ENCODE measurements at places on chromosomes 2 and 18.

DNA sequence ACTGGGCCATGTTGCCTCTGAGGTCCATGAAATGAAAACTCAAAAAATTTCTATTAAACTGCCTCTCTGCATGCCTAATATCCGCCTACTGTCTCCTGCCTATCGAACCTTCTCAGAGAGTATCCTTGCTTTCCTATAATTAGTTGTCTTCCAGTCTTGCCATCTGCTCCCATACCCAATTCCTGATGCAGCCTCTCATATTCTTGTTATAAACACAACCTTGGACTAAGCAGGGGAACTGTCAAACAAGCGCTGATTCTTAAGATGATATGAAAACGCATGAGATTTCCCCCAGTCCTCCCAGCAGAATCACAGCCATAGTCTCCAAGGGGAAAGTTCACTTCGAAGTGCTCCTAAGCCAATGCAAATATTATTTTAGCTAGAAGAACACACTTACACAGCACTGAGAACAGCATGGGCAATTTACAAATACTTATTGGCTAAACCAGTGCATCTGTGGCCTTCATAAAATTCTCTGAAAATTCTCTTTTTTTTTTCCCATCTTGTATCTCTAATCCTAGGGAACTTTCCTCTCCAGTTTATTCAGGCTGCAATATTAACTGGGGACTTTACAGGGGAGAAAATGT, 471.6 kb downstream of the MBD2 start:
- DNase-seq: no peak

GRCh38 chr2:197152451-197153228, 157.9 kb downstream of the ANKRD44 start:
- no peak for DNase-seq

DNA sequence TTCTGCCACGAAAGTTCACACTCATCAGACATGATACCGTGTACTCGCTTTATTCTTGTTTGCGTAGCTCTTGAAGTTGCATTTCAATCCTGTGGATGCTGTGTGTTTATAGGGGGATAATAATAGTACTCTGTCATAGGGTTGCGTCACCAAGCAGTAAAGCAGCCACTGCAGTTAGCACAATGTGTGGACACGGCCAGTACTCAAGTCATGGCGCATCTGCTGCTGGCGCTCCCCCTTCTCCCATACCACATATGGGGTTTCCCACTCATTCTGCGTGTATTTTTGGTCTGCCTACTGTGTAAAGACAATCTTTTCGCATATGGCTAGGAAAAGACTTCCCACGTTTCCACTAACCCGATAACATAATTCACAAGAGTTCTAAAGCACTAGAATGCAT, 2.1 kb upstream of the ZBTB14 start:
- no peak for DNase-seq

DNA sequence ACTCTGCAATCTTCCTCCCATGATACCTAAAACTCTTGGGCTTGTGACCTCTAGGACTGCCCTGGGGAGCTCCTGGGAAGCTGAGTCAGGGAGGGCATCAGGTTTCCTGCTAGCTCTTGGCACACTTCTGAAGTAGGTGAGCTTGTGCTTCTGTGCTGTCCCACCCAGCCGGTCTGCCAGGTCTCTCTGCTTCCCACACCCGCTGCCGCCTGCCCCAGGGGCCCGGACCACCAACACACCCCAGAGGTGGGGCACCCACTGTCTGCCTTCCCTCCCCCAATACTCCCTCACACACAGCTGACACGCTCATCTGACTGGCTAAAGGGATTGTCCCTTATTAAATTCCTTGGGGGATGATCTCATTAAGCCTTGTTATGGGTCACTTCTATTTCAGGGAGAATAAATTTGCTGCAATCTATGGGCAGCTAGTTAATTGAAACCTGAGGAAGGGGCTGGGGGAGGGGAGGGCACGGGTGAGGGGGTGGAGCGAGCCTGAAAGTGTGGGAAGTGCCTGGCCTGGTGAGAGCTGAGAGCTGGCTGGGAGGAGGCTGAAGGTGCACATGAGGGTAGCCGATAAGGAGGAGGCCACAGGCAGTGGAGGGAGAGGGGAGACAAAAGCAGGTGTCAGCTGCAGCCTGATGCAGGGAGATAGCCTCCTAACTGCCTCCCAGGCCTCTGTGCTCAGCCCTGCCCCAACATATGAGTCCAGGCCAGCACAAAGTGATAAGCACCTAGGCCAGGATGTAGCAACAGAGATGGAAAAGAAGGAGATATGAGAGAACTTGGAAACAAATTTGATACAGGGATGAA, 48.8 kb downstream of the HAUS1 start:
- no peak for DNase-seq

DNA sequence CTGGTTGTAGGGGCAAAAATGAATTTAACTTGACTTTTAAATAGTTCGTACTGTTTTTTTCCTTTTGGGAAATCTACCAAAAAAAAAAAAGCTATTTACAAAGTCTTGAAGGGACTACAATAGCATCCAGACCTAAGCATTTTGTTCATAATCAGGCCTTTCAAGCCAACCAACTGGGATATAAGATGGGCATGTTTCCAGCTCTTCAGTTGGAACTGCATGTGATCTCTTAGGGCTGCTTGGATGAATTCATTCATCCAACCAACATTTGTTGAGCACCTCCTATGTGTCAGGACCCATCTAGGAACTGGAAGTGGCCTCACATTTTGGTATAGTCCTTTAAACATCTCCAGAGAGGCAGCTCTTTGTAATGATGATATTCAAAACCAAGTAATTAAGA, 98.6 kb downstream of the AAK1 start:
- DNase-seq: no peak

GRCh38 chr18:50749421-50749820, 70.4 kb downstream of the MRO start:
- no peak for DNase-seq

GRCh38 chr18:74916773-74917393, 292.1 kb downstream of the PTGR3 start:
- no peak for DNase-seq

DNA sequence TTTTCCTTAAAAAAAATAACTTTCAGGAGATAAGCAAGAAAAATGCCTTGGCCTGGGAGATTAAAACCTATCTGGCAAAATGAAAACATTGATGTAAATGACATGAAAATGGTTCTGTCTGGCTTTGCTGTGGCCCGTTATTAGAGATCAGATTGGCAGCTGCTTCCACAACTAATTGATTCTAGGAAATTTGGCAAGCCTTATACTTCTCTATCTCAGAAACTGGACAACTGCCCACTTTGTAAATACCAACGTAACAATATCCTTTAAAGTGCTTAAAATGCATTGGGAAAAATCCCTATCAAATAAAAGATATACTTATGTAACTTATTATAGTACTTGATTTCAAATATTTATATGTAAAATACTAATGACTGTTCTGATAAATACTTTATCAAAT, 14.2 kb upstream of the SKA1 start:
- DNase-seq: no peak

DNA sequence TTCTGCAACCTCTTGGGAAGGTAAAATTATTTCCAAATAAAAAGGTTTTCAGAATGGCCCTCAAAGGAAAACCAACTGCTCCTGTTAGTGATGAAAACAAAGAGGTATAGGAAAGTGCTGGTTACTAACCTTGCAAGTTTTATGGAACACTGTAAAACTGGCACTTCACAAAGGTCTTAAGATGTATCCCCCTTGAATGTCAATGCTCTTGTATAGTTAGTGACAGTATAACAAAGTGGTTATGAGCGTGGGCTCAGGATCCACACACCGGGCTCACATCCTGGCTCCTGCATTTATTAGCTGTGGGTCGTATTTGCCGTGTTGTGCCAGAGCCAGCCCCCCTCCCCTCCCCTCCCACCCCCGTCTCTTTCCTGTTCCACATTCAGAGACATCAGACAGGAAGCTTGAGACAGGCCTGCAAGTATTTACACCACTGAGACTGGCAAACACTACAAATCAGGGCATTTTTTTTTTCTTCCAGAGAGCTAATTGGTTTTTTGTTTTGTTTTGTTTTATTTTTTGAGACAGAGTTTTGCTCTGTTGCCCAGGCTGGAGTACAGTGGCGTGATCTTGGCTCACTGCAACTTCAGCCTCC, 9.2 kb upstream of the DNPEP start:
- no peak for DNase-seq

DNA sequence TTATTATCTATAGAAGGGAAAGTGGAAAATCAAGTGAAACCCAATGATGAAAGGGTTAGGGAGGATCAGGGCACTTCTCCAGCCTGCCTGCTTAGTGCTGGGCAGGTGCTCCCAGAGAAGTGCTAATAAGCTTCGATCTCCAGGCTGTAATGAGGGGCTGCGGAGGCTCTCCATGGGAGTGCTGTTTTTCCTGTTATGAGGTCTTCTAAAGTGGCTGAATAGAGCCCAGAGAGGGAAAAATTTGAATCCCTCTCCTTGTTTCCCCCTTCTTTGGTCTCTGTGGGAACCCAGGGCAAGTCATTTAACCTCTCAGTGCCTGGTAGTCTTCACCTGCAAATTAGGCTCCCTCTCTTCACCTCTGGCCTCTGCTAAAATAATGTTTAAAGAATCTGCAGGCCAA, 351.7 kb upstream of the DCC start:
- DNase-seq: no peak

GRCh38 chr2:239444626-239445577, 44.1 kb upstream of the HDAC4 start:
- no peak for DNase-seq

- no peak for DNase-seq
Measured at GRCh38 chr18:76486574-76486973, 8.5 kb downstream of the ZNF516 start.

- DNase-seq: no peak
Measured at GRCh38 chr2:26875065-26875634, 27.2 kb downstream of the DPYSL5 start.

DNA sequence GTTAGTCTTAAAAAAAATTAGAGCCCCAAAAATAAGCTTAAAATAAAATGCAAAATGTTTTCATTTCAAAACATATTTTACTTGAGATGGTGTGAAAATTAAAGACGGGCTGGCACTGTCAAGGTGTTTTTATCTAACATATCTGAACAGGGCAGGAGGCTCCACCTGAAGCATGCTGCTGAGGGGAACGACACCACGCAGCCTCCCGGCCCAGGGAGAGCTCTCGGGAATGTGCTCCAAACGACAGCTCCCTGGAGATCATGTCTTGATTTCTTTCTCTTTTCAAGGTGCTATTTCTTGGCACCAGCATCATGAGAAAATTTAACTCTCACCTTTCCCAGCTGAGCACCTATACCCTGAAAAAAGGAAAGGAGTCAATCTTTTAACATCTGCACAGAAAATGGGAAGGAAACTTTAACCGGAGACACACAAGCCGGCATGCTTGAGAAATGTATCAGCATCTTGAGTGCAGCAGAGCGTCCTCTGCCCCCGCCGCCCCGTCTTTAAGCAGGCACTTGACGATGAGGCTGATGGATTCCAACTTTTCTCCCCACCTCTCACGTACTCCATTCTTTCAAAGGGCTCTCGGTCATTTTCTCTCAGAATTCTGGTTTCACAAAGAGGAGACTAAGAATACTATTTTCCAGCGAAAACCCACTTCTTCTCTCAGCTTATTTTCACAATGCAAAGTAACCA, 56.6 kb downstream of the EIPR1 start:
- no peak for DNase-seq

DNA sequence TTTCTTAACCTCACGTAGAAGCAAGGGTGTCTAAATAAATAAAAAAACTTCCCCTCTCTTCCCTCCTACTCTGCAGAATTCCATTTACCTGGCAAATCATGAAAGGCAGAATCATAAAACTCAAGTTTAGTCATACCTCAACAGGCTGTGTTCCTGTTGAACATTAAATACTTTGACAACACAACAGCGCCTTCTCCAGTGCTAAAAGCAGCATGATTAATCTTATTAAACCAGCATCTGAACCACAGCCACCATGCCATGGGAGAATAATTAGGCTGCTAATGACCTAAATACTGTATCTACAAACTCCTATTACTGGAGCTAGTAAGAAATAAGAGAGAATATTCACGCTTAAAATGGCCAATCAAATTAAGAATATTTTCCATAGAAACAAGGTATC, 68.1 kb downstream of the CDH2 start:
- DNase-seq: no peak

GRCh38 chr18:41879256-41879655, 75.8 kb upstream of the PIK3C3 start:
- no peak for DNase-seq

GRCh38 chr2:140797718-140798117, 1333.1 kb downstream of the LRP1B start:
- no peak for DNase-seq

DNA sequence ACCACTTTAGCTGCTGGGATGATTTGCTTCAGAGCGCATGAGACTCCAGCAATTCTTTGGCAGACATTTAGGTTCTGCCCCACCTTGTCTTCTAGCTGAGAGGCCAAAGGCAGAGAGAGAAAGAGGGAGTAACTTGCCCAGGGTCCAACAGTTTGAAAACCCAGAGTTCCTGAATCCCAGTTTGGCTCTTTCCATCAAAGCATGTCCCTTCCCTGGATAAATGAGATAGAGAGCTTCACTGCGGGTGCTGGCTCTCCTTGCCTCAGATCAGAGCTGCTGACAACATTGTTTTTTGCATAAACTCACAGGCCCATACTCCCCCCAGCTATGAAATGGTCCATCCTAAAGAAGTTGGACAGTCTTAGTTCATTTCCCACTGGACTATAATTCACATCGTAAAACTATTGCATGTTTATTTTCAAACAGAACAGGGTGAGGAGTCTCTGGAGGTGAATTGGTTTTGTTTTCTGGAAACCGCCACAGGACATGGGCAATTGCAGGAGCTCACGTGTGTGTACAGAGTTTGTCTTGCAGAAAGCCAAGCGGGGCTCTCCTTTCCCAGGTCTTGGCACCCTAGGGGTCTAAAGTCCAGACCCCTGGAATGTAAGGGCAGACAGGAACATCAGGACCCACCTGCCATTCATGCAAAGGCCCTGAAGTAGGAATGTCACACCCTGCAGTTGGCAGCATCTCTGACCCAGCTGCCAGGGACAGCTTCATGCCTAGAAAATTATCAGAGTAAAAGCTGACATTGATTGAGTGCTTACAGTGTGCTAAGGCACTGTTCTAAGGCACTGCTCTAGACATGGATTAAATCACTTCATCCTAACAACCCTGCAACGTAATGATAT, 25.0 kb upstream of the SLC14A2 start:
- DNase-seq: no peak

- no peak for DNase-seq
Measured at GRCh38 chr2:226217191-226217590, 582.4 kb downstream of the IRS1 start.

DNA sequence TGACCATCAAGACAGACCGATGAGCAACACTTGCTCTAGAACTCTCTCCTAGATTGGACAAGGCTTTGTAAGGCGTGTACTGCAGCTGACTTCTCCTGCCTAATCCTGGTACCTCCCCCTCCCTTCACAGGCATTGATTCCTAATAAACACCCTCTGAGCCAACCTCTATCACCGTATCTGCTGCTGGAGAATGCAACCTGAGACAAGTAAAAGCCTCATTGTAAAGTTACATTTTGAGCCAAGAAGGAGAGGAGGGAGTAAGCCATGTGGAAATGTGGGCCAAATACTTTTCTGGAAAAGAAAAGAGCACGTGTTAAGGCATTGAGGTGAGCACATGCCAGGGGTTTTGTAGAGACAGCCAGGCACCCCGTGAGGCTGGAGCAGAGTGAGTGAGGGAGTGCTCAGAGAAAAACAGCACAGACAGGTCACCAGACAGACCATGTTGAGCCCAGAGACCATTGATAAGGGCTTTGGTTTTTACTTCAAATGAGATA, 2.6 kb upstream of the WDFY1 start:
- no peak for DNase-seq

All from T follicular helper cell (primary cell).